CD4-positive, alpha-beta T cell treated with Interferon gamma for 1 hour (primary cell): ENCODE measurements at places on chromosomes 1 and 21.

GRCh38 chr21:32889596-32889995 lies 118.0 kb upstream of the PAXBP1 start:
- DNase-seq, result no peak

DNA sequence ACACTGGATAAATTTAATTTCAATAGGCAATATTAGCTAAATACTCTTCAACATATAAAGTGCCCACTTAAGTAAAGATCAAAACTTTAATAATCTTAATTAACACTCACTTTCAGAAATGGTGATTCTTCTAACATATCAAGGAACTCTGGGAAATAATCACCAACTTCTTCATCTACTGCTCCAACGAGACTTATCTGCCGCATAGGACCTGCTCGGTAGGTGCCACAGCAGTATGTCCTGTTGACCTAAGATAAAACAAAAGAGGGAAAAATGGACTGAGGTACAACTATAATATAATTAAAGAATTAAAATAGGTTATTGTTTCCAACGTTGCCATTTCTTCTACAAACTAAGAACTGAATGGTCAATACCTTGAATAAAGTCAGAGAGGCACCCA lies 18.3 kb upstream of the PHTF1 start:
- DNase-seq, result no peak

DNA sequence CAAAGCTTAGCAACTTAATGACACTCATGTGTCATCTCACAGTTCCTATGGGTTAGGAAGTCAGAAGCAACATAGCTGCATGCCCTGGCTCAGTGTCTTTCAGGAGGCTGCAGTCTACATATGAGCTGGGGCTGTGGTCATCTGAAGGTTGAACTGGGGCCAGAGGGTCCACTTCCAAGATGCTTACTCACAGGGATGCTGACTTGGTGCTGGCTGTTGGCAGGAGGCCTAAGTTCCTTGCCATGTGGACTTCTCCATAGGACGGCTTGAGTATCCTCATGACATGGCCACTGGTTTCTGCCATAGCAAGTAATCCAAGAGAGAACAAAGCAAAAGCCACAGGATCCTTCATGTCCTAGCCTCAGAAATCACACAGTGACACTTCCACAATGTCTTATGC lies 12.1 kb upstream of the FAM43B start:
- DNase-seq, result no peak

GRCh38 chr1:10678852-10679251 lies 117.6 kb downstream of the CASZ1 start:
- DNase-seq, result no peak

- DNase-seq, result no peak
Observed at GRCh38 chr1:20830378-20830777, 43.3 kb upstream of the HP1BP3 start.

DNA sequence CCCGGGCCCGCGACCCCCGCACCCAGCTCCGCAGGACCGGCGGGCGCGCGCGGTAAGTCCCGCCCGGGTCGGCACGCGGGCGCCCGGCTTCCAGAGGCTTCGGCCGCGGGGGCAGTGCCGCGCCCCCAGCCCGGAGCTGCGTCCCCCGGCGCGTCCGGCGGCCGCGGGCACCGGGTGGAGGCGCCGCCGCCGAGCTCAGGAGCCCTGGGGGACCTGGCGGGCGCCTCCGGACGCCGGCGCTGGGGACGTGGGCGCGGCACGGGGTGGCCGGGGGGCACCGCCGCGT lies 227 bp downstream of the NBL1 start:
- DNase-seq, result no peak

DNA sequence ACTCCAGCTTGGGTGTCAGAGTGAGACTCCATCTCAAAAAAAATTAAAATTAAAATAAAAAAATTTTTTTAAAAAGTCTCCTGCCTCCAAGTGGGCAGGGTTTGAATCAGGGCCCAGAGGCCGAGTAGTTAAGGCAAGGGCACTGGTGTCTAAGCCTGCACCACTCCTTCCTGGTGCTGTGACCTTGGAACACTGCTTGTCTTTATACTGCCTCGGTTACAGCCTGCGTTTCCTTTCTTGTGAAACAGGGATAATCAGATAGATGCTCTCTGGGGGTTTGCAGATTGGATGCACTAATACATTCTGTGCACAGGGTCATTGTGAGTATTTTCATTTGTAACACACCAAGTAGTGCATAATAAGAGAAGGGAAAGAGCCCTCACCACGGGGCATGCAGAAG lies 58.4 kb upstream of the EFHD2 start:
- DNase-seq, result no peak
